ENCODE measurements at places on chromosomes 6 and 20.

DNA sequence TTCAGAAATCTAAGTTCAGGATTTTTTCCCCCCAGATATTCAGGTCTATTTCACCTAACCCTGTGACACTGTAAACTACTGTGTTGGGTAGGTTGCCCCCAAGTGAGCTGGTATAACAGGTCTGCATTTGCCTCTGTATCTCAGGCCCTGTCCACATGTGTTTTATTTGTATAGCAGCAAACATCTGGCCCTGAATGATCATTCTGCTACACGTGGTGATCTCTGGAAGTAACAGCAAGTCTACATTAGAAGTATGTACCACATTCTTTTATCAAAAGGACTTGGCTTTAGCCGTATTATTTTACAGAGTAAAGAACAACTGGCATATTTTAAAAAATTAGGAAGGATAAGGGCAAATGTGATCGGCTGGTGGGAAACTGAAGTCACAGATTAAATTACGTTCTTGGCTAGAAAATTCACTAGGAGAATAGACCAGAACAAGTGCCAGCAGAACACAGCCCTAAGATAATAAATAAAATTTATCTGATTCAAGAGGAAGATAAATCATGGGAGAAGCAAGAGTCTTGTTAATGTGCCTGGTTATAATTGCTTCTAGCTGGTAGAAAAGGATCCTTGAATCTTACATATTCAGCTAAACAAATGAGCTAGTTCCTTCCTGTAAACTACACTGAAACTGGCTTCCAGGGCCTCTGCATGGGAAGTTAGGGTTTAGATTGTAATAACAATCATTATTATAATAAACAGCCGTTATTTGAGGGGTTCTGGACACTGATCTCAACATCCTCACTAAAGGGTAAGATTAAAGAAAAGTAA lies 192.1 kb downstream of the SAMD5 start:
- DNase-seq: no peak

DNA sequence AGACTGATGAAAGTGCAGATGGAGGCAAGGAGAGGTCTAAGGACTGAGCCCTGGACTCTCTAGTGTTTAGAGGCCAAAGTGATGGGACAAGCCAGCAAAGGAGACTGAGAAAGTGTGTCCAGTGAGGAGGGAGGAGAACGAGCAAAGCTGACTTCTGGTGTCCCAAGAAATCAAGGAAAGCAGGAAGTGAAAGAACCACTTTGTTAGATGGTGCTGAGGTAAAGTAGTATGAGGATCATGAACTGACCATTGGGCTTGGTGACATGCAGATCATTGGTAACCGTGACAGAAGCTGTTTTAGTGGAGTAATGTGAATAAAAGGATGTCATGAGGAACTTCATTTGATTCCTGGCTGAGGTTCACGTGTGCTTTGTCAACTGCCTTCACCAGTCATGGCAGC lies 108.4 kb downstream of the SLX4IP start:
- DNase-seq: no peak

DNA sequence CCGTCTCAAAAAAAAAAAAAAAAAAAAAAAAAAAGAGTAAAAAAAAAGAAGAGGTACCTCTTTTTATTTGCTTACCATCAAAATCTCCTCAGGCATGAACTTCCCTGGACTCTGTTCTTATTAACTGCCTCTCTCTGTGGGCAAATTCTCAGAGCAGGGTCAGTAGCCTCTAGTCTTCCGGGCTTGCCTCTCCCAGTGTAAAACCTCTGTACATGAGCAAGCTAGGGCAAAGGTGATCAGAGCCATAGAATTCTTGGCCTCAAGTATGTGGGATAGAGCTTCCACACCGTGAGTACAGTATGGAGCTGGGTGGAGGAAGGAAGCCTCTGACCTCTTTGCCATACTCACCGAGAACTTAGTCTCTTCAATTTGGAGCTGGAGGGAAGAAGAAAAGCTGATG lies 58.5 kb downstream of the TRPC4AP start:
- no peak for DNase-seq

DNA sequence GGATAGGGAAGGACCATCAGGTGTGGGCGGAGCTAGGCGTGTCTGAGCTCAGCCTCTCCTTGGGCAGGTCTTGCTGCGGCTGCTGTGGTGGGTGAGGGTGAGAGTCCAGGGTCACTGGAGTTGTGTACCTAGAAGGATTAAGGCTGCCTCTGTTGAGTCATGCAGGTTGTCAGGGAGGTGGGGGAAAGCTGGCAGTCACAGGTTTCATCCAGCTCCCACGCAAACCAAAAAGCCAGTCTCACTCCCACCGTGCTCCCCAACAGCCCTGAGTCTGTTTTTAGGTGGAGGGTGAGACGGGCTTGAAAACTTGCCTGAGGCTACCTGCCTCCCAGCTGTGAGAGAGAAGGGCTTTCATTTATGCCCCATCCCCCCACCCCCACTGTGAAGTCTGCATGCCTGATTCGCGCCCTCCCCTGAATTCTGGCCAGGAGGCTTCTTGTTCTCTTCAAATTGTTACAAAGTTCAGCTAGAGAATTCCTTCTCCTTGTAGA lies 161.5 kb downstream of the MYLK4 start:
- no peak for DNase-seq

DNA sequence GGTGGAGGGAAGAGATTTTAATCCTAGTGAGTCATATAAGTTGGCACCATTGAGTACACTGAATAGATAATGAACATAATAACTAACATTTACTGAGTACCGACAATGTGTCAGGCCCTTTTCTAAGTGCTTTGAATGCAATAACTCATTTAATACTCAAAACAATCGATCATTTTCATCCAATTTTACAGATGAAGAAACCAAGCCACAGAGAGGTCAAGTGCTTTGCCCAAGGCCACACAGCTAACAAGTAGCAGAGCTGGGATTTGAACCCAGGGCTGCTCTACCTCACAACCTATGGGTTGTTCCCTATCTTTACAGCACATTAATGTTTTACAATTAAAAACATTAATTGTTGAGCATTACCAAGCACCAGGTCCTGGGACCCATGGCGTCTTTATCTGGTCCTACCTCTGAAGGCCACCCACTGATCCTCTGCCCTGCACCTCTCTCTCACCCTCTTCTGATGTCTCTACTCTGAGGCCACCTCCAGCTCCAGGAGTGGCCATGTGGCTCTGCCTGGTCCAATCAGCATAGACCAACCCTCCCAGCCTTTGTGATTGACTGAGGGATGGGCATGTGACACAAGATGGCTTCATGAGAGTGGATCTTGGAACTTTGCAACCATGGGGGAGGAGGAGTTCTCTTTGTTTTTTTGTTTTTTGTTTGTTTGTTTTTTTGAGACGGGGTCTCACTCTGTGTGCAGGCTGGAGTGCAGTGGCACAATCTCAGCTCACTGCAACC lies 83.9 kb downstream of the KCNB1 start:
- DNase-seq: no peak

GRCh38 chr6:36120979-36121786 lies 9.1 kb upstream of the MAPK13 start:
- no peak for DNase-seq

DNA sequence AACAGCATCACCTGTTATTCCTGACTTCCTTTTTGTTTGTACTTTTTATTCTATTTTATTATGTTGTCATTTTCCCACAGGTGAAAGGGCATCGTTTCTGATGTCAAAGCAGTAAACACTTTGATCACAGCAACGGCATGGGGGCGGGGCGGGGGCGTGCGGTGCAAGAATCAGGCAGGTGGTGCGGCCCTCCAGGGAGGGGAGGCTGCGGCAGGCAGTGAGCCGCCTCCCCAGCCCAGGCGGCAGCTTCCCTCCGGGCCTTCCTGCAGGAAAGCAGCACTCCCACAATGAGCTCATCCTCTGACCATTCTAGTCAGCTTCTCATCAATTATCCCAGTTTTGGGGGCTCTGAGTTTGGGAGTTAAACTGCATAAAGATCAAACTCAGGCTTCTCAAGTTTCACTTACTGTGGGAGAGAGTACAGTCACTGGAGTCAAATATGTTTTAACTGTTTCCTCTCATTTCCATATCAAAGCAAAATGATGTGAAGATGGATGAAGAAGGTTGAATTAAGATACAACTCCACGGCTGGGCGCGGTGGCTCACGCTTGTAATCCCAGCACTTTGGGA lies 608.4 kb upstream of the AGPAT4 start:
- DNase-seq: no peak

GRCh38 chr6:44001318-44002066 lies 125.8 kb downstream of the MRPL14 start:
- no peak for DNase-seq

GRCh38 chr6:146289816-146290588 lies 253.6 kb upstream of the RAB32 start:
- no peak for DNase-seq

All from occipital lobe (tissue), 3 donors.